ENCODE measurements at places on chromosomes 4 and X.
A peak's percentile ranks its signal among the peaks of the same experiment; 100 is the strongest.

GRCh38 chr4:156606554-156607477 is 364.8 kb downstream of the PDGFC start:
- DNase-seq, result no peak

DNA sequence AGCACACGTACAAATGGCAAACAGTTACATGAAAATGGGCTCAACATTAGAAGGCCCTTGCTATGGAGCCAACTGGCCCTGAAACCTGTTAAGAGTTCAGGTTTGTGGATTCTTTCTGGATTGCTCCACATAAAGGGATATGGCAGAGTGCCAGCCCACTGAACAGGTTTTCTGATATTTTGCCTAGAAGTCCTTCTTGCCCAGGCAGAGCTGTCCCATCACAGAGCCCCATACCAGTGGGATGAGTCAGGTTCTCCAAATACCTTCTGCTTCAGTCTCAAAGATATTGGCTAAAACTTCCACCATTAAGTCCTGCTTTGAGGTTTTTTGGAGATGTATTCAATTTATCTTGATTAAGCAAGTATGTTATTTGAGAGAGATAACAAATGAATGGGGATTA is 146.8 kb upstream of the IL1RAPL2 start:
- DNase-seq, result no peak

GRCh38 chr4:186404562-186405134 is 138.7 kb downstream of the F11 start:
- no peak for DNase-seq

- DNase-seq, result no peak
Observed at GRCh38 chr4:67939195-67939594, 24.1 kb downstream of the TMPRSS11A start.

- no peak for DNase-seq
Observed at GRCh38 chr4:166044871-166045270, 171.8 kb downstream of the TLL1 start.

DNA sequence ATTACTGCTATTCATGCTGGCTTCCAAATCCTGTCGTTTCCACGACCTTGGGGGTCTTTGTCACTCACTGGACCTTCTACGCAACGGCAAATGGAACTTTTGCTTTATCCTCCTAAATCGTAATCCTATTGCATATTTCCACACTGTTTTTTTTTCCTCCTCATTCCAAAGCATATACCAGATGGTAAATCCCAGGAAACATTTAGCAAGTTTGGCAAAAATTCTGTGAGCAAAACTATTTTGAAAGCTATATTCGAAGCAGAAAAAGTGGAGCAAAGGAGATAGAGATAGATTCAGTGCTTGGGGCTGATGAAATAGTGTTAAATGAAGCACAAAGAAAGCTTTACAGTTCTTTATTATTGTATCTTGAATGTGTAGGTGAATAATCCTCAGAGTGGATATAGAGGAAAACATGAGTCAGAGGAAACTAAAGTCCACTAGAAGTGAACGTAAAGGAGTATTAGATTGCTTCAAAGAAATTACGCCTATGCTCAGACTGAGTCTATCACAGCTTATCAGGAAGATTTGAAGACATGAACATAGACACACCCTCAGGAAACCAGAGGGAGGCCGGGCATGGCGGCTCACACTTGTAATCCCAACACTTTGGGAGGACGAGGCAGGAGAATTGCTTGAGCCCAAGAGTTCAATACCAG is 50.2 kb upstream of the FAM9A start:
- DNase-seq, result no peak

GRCh38 chr4:181193131-181193930 is 1049.9 kb upstream of the TENM3 start:
- DNase-seq, result no peak

GRCh38 chrX:17632942-17633341 is 104.4 kb upstream of the SCML1 start:
- no peak for DNase-seq

DNA sequence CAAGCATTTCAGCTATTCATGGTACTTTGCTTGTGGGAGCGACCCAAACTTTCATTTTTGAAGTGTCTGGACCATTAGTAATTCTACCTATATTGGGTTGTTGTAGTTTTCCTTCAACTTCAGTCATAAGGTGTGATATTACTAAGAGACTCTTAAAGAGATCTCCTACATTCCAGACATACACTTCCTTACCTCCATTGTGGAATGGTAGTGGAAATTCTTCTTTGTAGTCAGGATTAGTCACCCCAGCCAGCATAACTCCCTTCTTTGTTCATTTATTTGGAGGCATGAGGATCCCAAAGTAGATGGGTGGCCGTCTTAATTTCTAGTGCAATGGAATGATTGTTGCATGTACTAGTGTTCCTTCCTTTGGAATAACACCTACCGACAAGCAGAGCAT is 991.4 kb downstream of the ARAP2 start:
- DNase-seq, result no peak

- peak; percentile 33 for DNase-seq
Observed at GRCh38 chr4:4386736-4387392, at the start of gene NSG1. Gene NSG1 (plus strand): TSS chr4:4387102. CDS start chr4:4387630, 528 bp downstream.

GRCh38 chr4:85166318-85166717 is 199.8 kb upstream of the WDFY3 start:
- DNase-seq, result no peak

DNA sequence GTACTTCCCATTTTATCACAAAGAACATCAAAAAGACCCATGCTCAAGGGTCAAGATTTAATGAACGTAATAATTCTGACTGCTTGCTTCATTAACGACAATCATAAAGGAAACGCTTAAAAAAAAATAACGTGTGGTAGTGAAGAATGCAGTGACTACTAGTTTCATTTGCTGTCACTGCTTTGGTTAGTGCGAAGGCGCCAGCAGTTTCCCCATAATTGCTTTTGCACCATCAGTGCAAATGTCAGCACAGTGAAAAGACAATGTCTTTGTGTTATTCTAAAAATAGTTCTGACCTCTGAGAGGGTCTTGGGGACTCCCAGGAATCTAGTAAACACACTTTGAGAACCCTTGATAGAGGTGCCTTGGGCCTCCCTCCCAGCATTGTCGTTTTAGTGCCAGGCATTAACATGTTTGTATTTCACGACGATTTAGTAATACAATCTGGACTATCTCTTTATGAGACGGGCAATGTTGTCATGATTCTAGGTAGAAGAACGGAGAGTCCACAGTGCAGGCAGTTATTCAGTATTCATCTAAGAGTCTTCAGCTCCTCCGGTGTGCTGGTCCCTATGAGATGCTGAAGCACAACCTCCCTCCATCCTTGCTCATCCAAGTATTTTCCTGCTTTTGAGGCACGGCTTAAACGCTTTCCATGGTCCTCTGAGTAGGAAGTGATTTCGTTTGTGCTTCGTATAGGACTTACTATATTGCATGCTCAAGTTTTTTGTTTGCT is 71.0 kb downstream of the AFF1 start:
- peak; percentile 27 for DNase-seq

GRCh38 chr4:7411896-7412553 is 22.7 kb downstream of the PSAPL1 start:
- DNase-seq, result no peak

- DNase-seq, result peak; percentile 50
Observed at GRCh38 chrX:119887721-119888425, 7.8 kb upstream of the AKAP14 start.

- DNase-seq, result no peak
Observed at GRCh38 chrX:64206556-64207162, 1.2 kb upstream of the AMER1 start.

DNA sequence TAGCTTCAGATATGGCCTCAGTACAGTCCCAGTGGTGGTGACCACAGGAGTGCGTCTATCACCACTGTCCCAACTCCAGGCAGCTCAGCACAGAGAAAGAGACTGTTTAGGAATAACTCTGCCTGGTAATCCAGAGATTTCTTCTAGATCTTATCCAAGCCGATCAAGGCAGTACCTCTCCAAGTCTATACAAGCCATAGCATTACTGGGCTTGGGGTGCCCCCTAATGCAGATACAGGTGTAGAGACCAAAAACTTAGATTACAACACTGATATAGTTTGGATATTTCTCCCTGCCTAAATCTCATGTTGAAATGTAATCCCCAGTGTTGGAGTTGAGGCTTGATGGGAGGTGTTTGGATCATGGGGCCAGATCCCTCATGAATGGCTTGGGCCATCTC is 100.9 kb downstream of the PTCHD1 start:
- no peak for DNase-seq

- no peak for DNase-seq
Observed at GRCh38 chrX:21905313-21905712, 35.2 kb upstream of the SMS start.

DNA sequence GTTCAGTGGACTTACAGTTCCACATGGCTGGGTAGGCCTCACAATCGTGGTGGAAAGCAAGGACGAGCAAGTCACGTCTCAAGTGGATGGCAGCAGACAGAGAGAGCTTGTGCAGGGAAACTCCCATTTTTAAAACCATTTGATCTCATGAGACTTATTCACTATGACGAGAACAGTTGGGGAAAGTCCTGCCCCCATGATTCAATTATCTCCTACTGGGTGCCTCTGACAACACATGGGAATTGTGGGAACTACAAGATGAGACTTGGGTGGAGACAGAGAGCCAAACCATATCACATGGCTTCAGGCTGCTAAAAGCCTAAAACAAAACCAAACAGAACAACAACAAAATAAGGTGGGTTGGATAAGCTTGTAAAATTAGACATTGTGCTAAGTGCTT is 194.4 kb upstream of the CPEB2 start:
- DNase-seq, result no peak

- no peak for DNase-seq
Observed at GRCh38 chrX:55759478-55759877, 41.9 kb downstream of the RRAGB start.

DNA sequence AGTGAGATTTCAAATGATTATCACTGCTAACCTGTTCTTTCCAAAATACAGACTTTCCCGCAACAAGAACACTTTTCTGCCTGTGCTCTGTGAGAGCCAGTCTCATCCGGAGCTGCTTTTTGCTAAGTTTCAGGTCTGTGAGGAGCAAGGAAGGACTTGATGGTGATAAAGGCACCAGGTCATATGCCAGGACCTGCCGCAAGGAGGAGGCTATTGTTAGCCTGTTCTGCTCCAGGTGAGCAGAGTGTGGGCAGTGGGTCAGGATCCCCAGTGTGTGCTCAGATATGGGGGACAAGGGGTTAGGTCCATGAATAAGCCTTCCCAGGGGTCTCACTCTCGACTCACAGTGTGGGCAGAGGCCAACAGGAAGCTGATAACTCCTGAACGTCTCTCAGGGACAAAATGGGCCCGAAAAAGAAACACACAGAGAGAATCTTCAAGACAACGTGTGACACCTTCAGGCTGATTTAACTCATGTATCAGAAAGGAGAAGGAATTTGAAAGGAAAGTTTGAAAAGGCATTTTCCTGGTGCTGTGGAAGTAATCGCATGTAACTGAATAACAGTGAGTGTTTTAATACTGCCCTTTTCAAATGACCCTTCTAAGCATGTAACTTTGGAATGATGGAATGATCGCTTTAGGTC is 57.7 kb upstream of the PDLIM3 start:
- no peak for DNase-seq

- DNase-seq, result no peak
Observed at GRCh38 chr4:15398732-15399131, 29.1 kb upstream of the C1QTNF7 start.

DNA sequence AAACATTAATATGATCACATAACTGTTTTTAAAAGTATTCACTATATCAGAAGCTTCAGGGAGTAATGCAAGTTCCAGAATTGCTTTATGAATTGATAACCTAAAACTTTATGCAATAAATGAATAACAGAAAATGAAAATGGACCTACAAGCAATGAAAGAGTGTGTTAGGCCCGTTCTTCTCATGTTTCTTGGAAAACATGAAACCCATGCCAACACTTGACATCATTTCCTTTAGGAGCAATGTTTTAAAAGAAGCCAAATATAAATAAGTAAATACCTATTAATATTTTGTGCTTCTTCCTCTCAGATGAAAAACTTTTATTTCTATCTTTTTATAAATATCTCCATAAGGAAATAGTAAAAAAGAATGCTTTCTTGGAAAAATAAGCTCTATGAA is 123.0 kb upstream of the GALNT7 start:
- no peak for DNase-seq

- no peak for DNase-seq
Observed at GRCh38 chr4:168360271-168360670, 41.7 kb upstream of the DDX60 start.

GRCh38 chr4:124803026-124803425 is 90.5 kb upstream of the ANKRD50 start:
- no peak for DNase-seq

GRCh38 chr4:52959541-52959940 is 97.4 kb downstream of the RASL11B start:
- no peak for DNase-seq

GRCh38 chr4:2303686-2304320 is 41.9 kb upstream of the MXD4 start:
- no peak for DNase-seq

- peak; percentile 17 for DNase-seq
Observed at GRCh38 chrX:134171661-134172587, 65.1 kb upstream of the CCDC160 start.

- DNase-seq, result no peak
Observed at GRCh38 chr4:108540536-108540935, 79.8 kb upstream of the RPL34 start.

GRCh38 chrX:15906041-15906943 is 51.7 kb upstream of the AP1S2 start:
- no peak for DNase-seq

GRCh38 chr4:71052716-71053115 is 59.3 kb downstream of the DCK start:
- DNase-seq, result no peak

- DNase-seq, result no peak
Observed at GRCh38 chr4:77100234-77100633, 24.4 kb upstream of the CCNI start.
